Cortex of kidney (tissue), 1 donor: ENCODE measurements at places on chromosomes 3 and 15.

GRCh38 chr3:128814519-128815317 is 64.7 kb upstream of the ACAD9 start:
- no peak for DNase-seq

GRCh38 chr15:26981492-26981891 is 10.5 kb downstream of the GABRG3 start:
- DNase-seq: no peak

- no peak for DNase-seq
These were observed 25.5 kb downstream of the ULK4 start for GRCh38 chr3:41936384-41936783.

- DNase-seq: no peak
These were observed 856 bp downstream of the NPAP1 start for GRCh38 chr15:24676431-24676830.

DNA sequence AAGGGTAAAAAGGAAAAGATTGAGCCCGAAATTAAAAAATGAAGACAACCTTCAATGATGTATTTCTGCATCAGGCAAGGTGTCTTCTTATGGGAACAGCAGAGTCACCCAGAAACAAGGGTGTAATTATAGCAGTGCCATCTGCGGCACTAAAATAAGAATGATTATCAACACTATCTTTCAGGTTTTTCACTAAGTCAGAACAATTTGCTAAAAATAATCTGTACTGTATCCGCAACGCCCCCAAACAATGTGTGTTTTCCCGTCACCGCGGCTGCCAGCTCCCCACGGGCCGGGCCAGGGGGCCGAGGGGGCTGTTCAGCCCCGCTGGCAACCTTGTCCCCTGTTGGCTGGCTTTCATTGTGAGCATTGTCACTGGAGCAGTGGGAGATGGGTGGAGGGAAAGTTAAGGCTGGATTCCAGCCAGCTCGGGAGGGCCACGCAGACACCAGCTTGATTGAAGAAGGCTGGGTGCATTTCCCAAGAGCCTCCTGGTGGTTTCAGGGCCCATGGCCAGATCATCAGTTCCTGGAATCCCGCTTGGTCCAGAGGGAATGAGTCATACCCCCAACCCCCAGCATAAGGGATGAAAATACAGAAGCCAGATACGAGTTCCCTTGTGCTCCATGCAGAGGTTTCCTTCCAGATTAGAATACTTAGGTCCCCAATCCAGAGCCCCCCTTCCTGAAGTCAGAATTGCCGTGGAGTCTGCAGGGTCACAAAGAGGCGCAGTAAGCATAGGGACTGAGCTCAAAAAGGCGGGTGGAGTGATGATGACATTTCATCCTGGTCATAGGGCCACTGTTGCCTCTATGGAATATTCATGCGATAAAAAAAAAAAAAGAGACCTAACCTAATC is 90.2 kb upstream of the KLF13 start:
- DNase-seq: no peak

- no peak for DNase-seq
These were observed 14.1 kb downstream of the KCNMB3 start for GRCh38 chr3:179236669-179237301.
